ENCODE measurements at places on chromosomes 2 and 18.
A peak's percentile ranks its signal among the peaks of the same experiment; 100 is the strongest.

- peak; percentile 57 for DNase-seq
Measured at GRCh38 chr2:111139637-111140317, 19.1 kb downstream of the BCL2L11 start.

DNA sequence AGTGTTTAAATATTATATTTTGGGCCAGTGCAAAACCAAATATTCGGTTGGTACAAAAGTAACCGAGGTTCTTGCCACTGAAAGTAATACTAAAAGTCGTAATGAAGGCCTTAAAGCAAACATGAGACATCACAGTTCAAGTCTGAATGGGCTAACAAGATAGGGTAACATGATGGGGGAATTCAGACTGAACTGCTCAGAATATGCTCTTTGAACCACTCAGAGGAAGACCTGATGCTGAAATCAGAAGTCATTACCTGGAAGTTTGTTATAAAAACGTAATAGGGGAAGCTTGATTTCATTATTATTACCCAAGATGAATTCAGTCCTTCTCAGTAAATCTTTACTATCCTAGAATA is 26.6 kb downstream of the CDKL4 start:
- DNase-seq, result no peak

GRCh38 chr2:216559625-216560156 is 61.0 kb downstream of the RPL37A start:
- DNase-seq, result no peak

GRCh38 chr2:232490221-232491138 is 2.8 kb upstream of the ECEL1 start:
- DNase-seq, result no peak

DNA sequence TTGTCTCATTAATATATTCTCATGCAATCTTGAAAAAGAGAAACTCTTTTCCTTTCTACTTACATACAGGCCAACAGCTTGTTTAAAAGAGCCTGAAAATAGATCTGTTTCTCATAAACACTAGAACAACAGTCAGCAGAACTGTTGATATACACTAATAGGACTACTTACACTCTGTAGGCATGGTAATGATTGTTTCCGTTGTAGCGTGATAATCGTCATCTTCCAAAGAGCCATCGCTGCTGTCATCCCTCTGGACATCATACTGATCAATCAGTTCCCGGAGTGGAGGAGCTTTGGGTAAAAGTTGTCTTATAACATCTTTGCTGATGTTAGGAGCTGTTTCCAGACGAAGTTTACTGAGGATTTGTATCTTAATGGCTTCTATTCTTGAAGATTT is 476 bp downstream of the MSTN start:
- no peak for DNase-seq

- DNase-seq, result no peak
Measured at GRCh38 chr2:138182250-138182936, 218.1 kb downstream of the HNMT start.

- no peak for DNase-seq
Measured at GRCh38 chr2:84386336-84387040, 72.6 kb downstream of the SUCLG1 start.

DNA sequence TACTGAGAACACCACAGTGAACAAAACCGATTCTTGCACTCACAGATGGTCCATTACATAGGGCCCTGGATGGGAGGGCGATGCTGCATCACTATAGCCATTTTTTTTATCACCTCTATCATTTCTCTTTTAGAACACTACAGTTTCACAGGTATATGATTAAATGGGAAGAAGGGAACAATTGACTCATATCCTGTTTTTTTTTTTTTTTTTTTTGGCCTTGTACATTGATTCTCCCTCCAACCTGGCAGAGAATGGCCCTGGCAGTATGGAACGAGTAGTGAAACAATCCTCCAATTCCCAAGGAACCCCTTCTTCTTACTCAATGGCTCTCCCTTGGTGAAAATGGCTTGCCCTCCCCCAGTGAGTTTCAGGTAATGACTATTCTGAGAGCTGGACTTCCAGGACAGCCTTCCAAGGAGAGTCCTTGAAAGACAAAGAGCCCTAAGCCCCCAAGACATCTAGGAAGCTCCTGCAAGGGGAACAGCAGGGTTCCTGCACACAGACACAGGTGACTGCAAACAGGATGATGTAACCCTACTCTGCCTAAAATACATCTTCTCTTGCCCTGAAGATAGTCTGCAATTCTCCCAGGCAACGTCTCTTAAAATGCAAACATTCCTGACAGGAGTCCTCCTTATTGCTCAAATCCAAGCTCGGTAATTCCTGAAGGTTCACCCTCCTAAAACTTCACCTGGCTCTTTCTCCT is 405.4 kb downstream of the SETBP1 start:
- no peak for DNase-seq

GRCh38 chr2:172685467-172685866 is 50.2 kb upstream of the RAPGEF4 start:
- DNase-seq, result no peak

DNA sequence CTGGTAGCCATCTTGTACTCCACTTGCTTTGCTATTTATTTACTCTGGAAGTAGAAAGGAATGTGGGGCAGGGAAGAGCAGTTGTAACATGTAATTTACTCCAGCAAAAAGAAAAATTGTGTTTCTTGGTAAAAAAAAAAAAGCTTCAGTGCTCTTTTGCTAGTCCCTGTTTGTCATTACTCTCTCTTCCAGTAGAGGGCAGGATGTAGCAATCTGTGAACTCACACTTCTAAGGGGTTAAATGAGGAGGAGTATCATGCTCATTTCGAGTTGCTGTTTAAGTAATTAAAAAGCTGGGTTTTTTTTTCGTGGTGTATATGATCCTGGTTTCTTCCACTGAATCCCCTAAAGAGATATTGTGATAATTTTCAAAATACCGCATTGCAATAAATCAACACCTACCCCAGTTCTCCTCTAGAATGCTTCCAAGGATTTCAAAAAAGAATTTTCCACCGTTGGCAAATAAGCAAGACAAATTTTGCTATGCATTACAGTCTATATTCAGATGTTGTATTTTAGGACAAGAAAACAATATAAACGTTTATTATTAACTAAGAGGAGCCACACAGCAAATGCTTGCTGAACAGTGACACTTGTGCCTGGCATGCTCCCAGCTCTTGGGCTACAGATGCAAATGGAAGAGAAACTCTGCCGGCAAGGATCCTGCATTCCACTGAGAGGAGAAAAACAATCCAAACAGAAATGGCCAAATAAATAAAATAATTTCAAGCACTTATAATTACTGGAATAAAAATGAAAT is 261.6 kb downstream of the ASXL3 start:
- peak; percentile 66 for DNase-seq

GRCh38 chr2:108923019-108923700 is 65.9 kb downstream of the EDAR start:
- no peak for DNase-seq

DNA sequence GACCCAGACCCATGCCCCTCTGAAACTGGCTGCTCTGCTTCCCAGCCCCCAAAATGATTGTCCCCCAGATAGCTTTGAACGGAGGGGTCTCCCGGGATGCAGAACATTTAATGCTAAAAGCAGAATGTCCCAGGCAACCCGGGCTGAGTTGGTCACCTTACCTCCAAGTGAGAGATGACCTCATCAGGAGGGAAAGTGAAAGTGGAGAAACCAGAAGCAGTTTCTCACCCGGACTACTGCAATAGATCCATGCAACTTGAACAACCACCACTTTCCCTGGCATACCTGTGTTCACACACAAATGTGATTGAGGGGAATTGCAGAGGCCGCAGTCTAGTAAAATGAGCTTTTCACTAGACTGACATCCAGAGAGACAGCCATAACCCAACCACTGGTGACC is 75.3 kb upstream of the NPAS2 start:
- no peak for DNase-seq

GRCh38 chr2:189178726-189179569 is 613 bp downstream of the COL5A2 start:
- no peak for DNase-seq

GRCh38 chr2:151562398-151562797 is 152.7 kb downstream of the RIF1 start:
- DNase-seq, result no peak

GRCh38 chr2:64655018-64655664 is 1.4 kb upstream of the SERTAD2 start:
- no peak for DNase-seq

DNA sequence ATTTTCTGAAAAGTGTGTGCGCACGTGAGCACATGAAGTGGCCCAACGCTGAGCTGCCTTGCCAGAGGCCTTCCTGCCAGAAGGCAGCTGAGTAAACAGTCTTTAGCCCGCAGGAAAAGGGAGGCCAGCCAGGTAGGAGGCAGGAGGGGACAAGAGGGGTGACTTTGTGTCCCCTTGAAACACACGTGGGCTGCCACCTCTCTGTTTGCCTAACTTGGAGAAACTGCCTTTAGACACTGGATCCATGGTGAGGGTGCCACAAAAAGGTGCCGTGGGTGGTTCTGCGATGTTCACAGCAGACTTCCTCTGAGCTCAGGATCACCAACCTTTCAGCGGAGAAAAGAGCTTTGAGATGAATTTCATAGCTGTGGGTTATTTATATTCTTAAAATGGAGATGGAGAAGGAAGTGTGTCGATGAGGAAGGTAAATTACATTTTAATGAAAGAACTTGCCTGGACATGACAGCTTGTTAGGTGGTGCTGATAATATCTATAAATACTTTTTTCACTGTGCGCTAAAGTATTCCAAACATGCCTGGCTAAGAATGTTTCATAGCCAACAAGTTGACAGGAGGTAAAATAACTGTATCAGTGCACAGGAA is 36.6 kb upstream of the ASB1 start:
- DNase-seq, result no peak

- DNase-seq, result no peak
Measured at GRCh38 chr2:239736358-239737143, 288.6 kb downstream of the NDUFA10 start.

GRCh38 chr2:3493615-3494007 is 25.7 kb downstream of the ADI1 start:
- DNase-seq, result peak; percentile 41

- no peak for DNase-seq
Measured at GRCh38 chr2:44459739-44460138, 98.0 kb downstream of the CAMKMT start.

DNA sequence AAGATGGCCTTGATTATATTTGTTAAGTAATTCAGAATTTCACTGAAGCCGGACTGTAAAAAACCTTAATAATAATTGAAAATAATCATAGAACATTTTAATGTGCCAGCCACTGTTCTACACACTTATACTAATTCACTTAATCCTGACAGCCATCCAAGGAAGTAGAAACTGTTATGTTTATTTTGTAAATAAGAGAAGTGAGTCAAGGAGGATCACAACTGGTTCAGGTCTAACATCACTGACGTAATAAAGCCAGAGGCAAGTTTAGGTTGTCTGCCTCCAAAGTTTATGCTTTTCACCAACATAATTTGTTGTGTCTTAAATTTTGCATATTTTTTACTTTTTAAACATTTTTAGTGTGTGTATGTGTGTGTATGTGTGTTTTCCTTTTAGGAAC is 436.1 kb downstream of the LRRTM4 start:
- no peak for DNase-seq

DNA sequence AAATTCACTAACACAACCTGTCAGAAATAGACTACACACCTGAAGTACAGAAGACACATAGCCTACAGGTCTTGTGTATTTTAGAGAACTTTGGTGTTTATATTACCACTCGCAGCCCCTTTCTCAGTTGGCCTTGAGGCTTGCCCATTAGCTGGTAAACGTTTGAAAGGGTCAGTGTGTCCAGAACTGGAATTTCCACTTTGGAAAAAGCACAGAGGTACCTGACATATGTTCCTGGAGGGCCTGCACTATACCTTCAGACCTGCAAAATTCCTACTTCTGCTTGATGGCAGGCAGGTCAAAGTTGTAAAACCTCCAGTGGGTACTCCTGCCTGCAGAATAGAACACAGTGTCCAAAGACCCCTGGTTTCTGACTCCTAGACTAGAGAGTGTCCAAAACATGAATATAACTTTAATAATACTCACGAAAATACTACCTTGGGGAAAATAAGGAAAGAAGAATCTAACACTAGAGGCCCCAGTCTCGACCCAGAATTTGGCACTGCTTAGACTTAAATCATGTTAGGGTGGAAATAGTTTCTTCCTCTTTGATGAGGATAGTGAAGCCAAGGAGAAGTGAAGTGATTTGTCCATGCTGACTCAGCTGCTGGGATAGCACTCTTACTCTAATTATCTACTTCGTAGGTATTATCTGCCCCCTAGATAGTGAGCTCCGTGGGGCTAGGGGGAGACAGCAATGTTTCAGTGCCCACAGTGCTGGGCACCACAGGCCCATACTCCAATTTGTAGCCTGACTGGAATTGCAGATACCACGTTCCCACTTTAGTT is 2.8 kb downstream of the KCTD1 start:
- no peak for DNase-seq

GRCh38 chr2:51079945-51080344 is 48.0 kb upstream of the NRXN1 start:
- no peak for DNase-seq

DNA sequence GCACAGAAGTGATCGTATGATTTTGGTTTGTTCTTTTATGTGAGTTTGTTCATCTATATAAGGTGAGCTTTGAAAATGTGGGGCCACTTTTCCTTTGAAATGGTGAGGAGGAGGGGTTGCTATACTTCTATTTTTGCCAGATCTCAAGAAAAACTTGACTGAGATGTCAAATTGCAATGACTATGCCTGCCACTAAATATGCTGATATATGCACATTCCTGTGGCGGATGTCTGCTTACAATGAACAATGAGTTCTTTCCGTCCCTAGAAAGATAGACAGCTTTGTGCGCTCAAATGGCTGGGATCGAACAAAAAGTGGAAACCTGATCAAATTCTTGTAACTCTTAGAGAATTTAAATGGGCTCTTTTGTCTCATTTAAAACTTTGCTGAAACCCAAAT is 28.7 kb downstream of the MYT1L start:
- no peak for DNase-seq

GRCh38 chr18:56709463-56709862 is 58.3 kb downstream of the WDR7 start:
- DNase-seq, result no peak

DNA sequence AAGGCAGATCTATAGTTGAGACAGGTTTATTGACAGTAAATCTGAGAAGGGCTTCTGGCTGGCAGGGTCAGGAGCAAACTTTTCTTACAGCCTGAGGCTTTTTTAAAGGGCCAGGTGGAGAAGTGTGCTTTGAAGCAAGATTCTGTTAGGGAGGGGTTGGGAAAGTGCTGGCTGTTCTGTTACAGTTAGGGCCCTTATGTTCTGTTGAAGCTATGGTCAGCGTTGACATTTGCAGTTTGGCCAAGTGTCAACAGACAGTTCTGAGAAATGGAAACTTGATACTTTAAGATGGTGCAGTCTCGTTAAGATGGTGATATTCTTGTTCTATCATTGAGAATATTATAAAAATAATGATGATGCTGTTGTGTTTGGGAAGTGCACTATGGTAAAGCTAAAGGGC is 154.2 kb downstream of the RDH14 start:
- DNase-seq, result no peak

DNA sequence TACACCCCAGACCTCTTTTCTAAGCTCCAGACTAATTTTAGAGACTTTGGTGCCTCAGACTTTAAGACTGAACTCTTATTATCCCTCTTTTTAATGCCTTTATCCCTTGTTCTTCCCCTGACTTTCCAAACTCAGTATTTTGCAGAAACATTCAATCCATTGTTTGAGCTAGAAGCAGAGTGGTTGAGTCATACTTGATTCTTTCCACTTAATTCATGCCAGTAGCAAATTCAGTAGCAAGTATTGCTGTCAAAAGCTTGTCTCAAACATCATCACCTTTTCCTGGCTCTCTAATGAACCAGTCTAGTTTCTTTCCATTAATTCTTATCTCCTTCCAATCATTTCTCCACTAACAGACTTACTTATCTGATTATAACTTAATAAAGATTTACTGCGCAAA is 699.7 kb upstream of the ZNF804A start:
- no peak for DNase-seq

GRCh38 chr18:40911582-40912254 is 1043.3 kb upstream of the PIK3C3 start:
- DNase-seq, result no peak

GRCh38 chr2:220243571-220243970 is 616.1 kb downstream of the SLC4A3 start:
- DNase-seq, result no peak
